Stimulated activated CD8-positive, alpha-beta memory T cell treated with anti-CD3 and anti-CD28 coated beads, Interleukin-7, amount 100 ng/mL, for 48 hours (primary cell): ENCODE measurements at places on chromosomes 1 and 21.

GRCh38 chr1:116850436-116850835 is 59.3 kb upstream of the PTGFRN start:
- DNase-seq, result no peak

GRCh38 chr1:177744906-177745305 is 225.0 kb downstream of the SEC16B start:
- no peak for DNase-seq

GRCh38 chr1:211320980-211321379 is 5.7 kb upstream of the TRAF5 start:
- DNase-seq, result no peak

- DNase-seq, result no peak
Measured at GRCh38 chr21:38863843-38864363, 58.2 kb downstream of the ETS2 start.

DNA sequence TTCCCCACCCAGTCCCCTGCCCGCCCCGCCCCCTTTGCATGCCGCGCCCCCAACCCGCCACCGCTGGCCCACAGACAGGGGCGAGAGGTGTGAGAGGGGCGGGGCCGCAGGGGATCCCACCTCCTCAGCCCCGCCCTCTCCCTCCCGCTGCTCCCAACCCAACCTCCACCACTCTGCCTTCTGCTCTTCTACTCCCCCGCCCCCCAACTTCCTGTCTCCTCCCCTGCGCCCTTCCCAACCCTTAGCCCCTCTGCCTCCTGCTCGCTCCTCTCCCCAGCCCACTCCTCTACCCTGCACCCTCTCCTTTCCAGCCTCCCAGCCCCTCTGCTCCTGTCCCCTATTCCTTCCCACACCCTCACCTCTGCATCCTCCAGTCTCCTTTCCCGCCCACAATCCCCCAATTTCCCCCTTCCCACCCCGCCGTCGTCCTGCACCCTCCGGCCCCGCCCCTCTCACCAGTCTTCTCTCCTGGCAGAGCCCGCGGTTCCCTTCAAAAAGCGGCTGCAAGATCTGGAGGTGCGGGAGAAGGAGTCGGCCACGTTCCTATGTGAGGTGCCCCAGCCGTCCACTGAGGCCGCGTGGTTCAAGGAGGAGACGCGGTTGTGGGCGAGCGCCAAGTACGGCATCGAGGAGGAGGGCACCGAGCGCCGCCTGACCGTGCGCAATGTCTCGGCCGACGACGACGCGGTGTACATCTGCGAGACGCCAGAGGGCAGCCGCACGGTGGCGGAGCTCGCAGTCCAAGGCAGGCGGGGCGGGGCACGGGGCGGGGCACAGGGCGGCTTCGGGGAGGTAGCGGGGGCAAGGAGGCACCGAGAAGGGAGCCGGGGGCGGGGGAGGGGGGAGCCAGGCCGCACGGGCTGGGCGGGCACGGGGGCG is 5.4 kb downstream of the OBSCN start:
- peak; percentile 78 for DNase-seq

- DNase-seq, result no peak
Measured at GRCh38 chr21:23939369-23940065, 1667.8 kb downstream of the MRPL39 start.

- no peak for DNase-seq
Measured at GRCh38 chr1:164619006-164619784, 60.2 kb downstream of the PBX1 start.

DNA sequence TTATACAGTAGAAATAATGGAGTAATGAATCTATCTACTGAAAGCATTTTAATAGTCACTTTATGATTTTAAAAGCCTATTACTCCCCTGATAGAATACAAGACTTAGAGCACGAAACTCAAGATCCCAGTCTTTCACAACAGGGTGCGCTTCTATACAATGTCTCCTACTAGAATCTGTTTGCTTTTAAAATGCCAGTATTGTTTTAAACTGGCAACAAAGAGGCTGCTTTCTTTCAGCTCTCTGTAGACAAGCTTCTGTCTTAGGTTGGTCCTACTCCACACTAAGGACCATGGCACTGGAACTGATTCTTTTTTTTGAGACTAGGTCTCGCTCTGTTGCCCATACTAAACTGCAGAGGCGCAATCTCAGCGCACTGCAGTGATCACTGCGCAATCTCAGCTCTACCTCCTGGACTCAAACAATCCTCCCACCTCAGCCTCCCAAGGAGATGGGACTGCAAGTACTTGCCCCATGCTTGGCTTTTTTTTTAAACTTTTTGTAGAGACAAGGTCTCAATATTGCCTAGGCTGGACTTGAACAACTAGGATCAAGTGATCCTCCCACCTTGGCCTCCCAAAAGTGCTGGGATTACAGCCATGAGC is 4.8 kb downstream of the DCAF8 start:
- no peak for DNase-seq

DNA sequence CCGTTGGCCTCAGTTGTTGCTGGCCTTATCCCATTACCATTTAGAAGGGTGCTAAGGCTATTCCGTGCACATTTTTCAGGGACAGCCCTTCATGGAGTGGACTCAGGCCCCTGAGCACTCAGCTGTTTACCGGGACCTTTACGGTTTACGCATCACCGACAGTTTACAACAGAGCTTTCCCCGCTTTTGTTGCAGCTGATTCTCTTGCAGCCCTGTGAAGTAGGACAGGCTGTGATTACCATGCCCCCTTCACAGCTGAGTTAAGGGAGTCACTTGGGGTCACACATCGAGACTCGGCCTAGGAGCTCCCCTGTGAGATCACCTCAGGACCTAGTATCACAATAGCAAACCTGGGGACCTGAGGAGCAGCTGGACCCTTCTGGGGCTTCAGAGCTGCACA is 41.9 kb downstream of the PTPRF start:
- no peak for DNase-seq

GRCh38 chr1:11283151-11283550 is 10.2 kb downstream of the UBIAD1 start:
- DNase-seq, result no peak

DNA sequence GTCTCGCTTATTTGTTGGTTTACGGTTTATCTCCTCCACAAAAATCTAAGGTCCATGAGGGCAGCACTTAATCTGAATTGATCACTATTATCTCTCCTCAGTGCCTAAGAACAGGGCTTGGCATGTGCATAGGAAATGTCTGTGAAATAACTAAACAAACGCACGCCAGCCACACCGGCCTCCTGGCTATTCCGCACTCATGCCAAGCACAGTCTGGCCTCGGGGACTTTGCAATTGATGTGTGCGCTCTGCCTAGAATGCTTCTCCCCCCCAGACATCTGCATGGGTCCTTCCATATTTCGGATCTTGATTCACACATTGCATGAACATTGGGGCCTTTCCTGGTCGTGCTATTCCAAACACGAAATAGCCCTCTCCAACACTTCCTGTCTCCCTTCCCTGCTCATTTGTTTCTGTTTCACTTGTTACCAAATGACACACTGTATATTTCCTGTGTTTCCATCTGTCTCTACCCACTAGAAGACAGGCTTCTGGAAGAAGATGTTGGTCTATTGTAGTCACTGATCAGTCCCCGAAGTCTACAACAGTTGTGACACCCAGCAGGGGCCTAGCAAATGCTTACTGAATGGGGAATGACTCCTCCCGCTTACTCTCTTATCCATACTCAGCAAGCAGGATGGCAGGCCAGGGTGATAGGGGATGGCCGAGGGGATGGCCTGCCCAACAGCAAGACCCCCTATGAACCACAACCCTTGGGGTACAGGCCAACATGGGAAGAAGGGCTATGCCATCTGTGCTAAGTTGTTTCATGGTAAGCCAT is 93.9 kb downstream of the GLIS1 start:
- DNase-seq, result no peak

- DNase-seq, result no peak
Measured at GRCh38 chr1:53467391-53467790, 8.2 kb downstream of the DMRTB1 start.
